ENCODE measurements at places on chromosomes 1 and 21. TPM values are rescaled to one million over a fixed set of nuclear protein-coding genes. Genes with fewer than 3 reads are reported as not detected.

GRCh38 chr1:185137896-185138545 lies 18.7 kb downstream of the TRMT1L start:
- H3K36me3 ChIP-seq = no peaks in the 10 kb centered on the region
- H3K4me3 ChIP-seq = no peak overlapping the region

- no peak overlapping the region for H3K27ac ChIP-seq
- DNase-seq = no peak
- H3K4me3 ChIP-seq = no peak overlapping the region
- H3K36me3 ChIP-seq = no peaks in the 10 kb centered on the region
Observed at GRCh38 chr1:231032963-231033362, 7.1 kb downstream of the FAM89A start.

- no peak overlapping the region for H3K4me3 ChIP-seq
- H3K4me1 ChIP-seq = no peaks in the 10 kb centered on the region
- no peaks in the 10 kb centered on the region for H3K36me3 ChIP-seq
- H3K27me3 ChIP-seq = no peaks in the 10 kb centered on the region
Observed at GRCh38 chr1:226349801-226350518, 41.0 kb upstream of the LIN9 start.

The LRRC38 gene
- 0.14 TPM for total RNA-seq

DNA sequence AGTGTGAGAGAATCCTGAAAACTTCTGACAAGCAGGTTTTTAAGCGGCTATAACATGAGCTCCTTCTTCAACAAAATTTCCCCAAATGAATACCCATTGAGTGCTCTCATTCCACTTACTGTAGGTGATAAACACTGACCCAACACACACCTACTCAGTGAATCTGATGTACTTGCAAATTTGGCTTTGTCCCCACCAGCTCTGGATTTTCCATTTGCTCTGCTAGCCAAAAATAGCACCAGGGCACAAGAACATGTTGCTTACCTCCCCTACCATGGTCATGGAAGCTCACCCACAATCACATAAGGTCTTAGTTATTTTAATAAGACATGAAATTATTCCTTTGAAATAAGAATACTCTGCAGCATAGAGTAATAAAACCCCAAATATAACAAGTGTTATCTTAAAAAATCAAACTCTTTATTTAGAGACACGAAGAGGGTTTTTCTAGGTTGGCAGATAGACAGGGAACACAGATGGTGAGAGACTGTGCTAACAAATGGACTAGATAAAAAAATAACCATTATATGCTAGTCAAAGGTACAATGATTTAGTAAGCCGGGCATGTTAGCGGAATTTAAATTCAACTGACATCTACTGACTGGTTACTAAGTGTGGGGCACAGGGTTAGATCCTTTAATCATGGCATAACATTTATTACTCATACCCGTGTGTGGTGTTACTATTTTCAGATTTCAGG lies 291.9 kb downstream of the KCNH1 start:
- H3K27me3 ChIP-seq = no peaks in the 10 kb centered on the region
- no peaks in the 10 kb centered on the region for H3K36me3 ChIP-seq
- H3K4me1 ChIP-seq = no peaks in the 10 kb centered on the region

The TMEM51 gene
- 9.8 TPM for total RNA-seq

The RBM11 gene
- 4.1 TPM for total RNA-seq

- H3K4me1 ChIP-seq = peaks cover 4% of the 10 kb centered on the region
- no peak overlapping the region for H3K4me3 ChIP-seq
- peak overlapping the region; percentile 37 for H3K27ac ChIP-seq
- DNase-seq = peak; percentile 39
- no peaks in the 10 kb centered on the region for H3K36me3 ChIP-seq
Observed at GRCh38 chr1:67735806-67736627, 51.0 kb downstream of the GADD45A start.

DNA sequence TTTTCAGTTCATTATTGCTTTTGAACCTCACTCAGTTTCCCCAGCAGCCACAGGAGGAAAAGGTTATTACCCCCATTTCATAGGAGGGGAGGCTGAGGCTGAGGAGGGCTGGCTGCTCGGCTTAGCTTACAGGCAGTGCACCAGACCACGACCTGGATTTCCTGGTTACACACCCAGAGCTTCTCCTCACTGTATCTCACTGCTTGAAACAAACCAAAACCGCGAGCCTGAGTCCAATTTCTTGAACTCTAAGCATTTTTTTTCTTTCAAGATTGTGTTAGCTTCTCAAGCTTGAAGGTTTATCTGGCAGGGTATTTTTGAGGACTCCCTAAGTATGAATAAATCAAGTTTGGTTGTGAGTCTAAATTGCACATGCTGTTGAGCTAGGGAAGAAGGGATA lies 188.9 kb upstream of the EDN2 start:
- H3K4me3 ChIP-seq = no peak overlapping the region
- DNase-seq = no peak
- H3K27ac ChIP-seq = no peak overlapping the region
- H3K27me3 ChIP-seq = no peaks in the 10 kb centered on the region
- H3K4me1 ChIP-seq = no peaks in the 10 kb centered on the region

DNA sequence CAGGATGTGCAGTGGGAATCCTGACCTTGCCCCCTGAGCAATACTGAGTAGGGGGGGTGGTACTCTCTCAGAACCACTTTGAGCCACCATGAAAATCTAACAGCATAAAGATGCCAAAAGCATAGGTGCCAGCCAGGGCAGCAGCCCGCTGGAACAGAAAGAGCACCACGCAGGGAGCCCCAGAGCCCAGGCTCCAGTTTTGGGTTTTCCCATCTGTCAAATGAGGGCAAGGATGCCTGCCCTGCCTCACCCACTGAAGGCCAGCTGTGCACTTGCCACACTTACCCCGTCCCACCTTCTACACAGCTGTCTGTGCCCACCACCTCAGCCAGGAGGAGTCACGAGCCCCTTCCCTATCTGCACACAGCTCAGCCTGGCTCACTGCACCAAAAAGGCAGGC lies 20.8 kb downstream of the LRP8 start:
- H3K27me3 ChIP-seq = no peaks in the 10 kb centered on the region
- no peak overlapping the region for H3K27ac ChIP-seq
- no peaks in the 10 kb centered on the region for H3K4me1 ChIP-seq
- no peak for DNase-seq

- no peak for DNase-seq
- no peaks in the 10 kb centered on the region for H3K4me1 ChIP-seq
- H3K36me3 ChIP-seq = no peaks in the 10 kb centered on the region
- no peak overlapping the region for H3K4me3 ChIP-seq
- no peaks in the 10 kb centered on the region for H3K27me3 ChIP-seq
Observed at GRCh38 chr1:89298461-89298860, 25.8 kb upstream of the GBP5 start.

GRCh38 chr1:21534146-21534545 lies 24.9 kb downstream of the ALPL start:
- H3K27ac ChIP-seq = no peak overlapping the region
- no peak overlapping the region for H3K4me3 ChIP-seq
- no peaks in the 10 kb centered on the region for H3K4me1 ChIP-seq
- no peak for DNase-seq
- no peaks in the 10 kb centered on the region for H3K36me3 ChIP-seq

GRCh38 chr1:10283318-10283984 lies 73.1 kb downstream of the KIF1B start:
- H3K4me3 ChIP-seq = no peak overlapping the region
- no peaks in the 10 kb centered on the region for H3K36me3 ChIP-seq
- no peaks in the 10 kb centered on the region for H3K27me3 ChIP-seq
- no peaks in the 10 kb centered on the region for H3K4me1 ChIP-seq

The IPP gene
- total RNA-seq = 16.1 TPM

The VAMP3 gene
- 95.1 TPM for total RNA-seq

DNA sequence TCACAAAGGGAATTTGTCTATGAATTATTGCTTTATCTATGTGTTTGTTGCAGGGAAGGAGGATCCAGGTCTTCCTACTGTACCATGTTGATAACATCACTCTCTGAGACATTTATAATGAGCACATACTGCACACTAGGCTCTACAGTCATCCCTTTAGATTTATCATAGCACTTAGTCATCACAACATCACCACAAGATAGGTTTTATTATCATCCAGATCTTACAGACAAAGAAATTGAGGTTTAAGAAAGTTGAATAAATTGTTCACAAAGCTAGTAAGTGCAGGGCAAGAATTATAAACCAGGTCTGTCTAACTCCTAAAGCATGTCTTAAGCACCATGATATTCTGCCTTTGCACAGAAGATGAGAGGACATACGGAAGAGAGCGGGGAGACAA lies 121.1 kb upstream of the ST6GALNAC5 start:
- no peaks in the 10 kb centered on the region for H3K36me3 ChIP-seq
- H3K4me3 ChIP-seq = no peak overlapping the region
- no peaks in the 10 kb centered on the region for H3K4me1 ChIP-seq
- H3K27ac ChIP-seq = no peak overlapping the region
- no peak for DNase-seq

DNA sequence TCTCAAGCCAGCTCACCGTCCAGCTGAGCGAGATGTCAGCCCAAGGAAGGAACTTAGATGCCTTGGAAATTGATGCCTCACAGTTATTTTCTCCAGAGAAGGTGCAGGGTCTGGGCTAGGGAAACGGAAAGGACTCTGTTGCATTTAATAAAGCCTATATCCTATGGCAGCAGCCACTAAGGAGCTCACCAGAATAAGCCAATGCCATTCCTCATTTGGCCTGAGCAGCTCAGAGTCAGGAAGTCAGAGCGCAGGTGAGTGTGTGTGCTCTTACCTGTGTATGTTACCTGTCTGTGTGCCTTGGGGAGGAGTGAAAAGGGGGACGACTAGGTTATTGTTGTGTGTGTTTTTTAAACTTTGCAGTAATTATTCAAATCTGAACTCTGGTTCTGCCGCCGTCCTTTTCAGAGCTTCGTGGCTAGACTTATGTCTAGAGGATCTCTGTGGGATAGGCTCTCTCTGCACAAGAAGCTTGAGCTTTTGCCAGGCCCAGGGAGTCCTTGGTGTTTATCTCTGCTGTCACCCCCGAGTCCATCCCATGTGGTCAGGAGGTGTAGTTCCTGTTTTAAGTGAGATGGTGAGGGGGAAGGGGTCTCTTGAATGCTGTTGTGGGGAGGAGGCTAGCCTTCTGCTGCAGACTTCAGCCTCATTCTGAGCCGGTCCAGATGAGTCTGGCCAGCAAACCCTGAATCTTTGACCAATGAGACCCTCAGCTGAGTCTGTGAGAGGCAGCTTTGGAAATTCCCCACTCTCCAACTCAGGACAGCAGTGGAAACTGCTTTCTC lies 2.4 kb downstream of the TMCC2 start:
- no peaks in the 10 kb centered on the region for H3K27me3 ChIP-seq
- H3K4me1 ChIP-seq = no peaks in the 10 kb centered on the region
- no peak overlapping the region for H3K4me3 ChIP-seq
- H3K36me3 ChIP-seq = no peaks in the 10 kb centered on the region

- DNase-seq = no peak
- H3K27ac ChIP-seq = peak overlapping the region; percentile 77
- no peaks in the 10 kb centered on the region for H3K36me3 ChIP-seq
- peak overlapping the region; percentile 90 for H3K4me3 ChIP-seq
- peaks cover 4% of the 10 kb centered on the region for H3K4me1 ChIP-seq
Observed at GRCh38 chr1:108199201-108199691, 897 bp downstream of the SLC25A24 start.

DNA sequence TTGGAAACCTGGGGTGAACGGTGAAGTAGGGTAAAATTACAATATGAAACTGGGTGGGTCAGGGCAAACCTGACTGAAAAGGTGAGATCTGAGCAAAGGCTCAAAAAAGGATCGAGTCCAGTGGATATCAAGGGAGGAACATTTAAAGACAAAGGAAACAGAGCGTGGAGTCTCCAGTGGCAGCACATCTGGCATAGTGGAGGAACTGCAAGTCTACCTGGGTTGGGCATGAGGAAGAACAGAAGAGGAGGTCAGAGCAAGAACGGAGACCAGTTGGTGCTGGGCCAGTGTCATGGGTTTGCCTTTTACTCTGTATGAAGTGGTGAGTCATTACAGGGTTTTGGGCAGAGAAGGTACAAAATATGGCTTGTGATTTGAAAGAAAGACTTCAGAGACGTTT lies 163.7 kb downstream of the NTPCR start:
- no peak overlapping the region for H3K27ac ChIP-seq
- no peaks in the 10 kb centered on the region for H3K4me1 ChIP-seq
- no peak for DNase-seq
- H3K4me3 ChIP-seq = no peak overlapping the region

The PTPN14 gene
- 54.0 TPM for total RNA-seq

- H3K27ac ChIP-seq = no peak overlapping the region
- H3K27me3 ChIP-seq = no peaks in the 10 kb centered on the region
- H3K4me3 ChIP-seq = no peak overlapping the region
- H3K36me3 ChIP-seq = no peaks in the 10 kb centered on the region
- DNase-seq = no peak
Observed at GRCh38 chr21:43832648-43833047, 32.4 kb upstream of the AGPAT3 start.

- no peak overlapping the region for H3K4me3 ChIP-seq
Observed at GRCh38 chr1:115412733-115413132, 74.7 kb upstream of the NGF start.

DNA sequence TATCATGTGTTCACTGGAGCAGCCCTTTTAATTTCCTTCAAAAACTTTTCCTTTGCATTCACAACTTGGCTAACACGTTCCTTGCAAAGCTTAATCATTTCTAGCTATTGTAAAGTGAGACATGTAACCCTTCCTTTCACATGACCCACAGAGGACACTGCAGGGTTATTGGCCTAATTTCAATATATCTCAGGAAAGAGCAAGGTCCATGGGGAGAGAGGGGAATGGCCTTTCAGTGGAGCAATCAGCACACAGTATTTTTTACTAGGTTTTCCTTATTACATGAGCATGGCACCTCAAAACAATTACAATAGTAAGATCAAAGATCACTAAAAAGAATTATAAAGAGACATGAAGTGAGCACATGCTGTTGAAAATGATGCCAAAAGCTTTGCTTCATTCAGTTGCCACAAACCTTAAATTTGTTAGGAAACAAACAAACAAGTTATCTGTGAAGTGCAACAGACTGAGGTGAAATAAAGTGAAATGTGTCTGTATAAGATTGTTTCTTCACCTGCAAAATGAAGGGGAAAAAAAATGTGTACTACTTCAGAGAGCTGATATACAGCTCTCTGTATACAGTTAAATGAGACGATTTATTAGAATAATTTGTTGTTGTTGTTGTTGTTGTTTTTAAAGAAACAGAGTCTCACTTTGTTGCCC lies 61.5 kb downstream of the EIF4G3 start:
- H3K36me3 ChIP-seq = no peaks in the 10 kb centered on the region
- no peaks in the 10 kb centered on the region for H3K27me3 ChIP-seq
- no peak overlapping the region for H3K27ac ChIP-seq

The BRINP3 gene
- total RNA-seq = 3.0 TPM

The CFHR4 gene
- total RNA-seq = not detected

The VHLL gene
- 1.1 TPM for total RNA-seq

GRCh38 chr1:220151454-220151853 lies 57.5 kb downstream of the IARS2 start:
- no peak overlapping the region for H3K27ac ChIP-seq
- no peak for DNase-seq
- no peak overlapping the region for H3K4me3 ChIP-seq
- no peaks in the 10 kb centered on the region for H3K36me3 ChIP-seq
- no peaks in the 10 kb centered on the region for H3K4me1 ChIP-seq

The LCE1C gene
- 8.6 TPM for total RNA-seq

GRCh38 chr1:217661407-217661806 lies 30.3 kb downstream of the SPATA17 start:
- H3K4me1 ChIP-seq = no peaks in the 10 kb centered on the region
- H3K36me3 ChIP-seq = no peaks in the 10 kb centered on the region
- H3K27ac ChIP-seq = no peak overlapping the region

The USH2A gene
- total RNA-seq = not detected

Data from prostate gland (tissue), 2 donors.